Stimulated activated CD4-positive, alpha-beta T cell treated with anti-CD3 and anti-CD28 coated beads, Interleukin-1b, Interleukin-23, amount 100 ng/mL, for 4 hours (primary cell): ENCODE measurements at places on chromosomes 2 and 18.

- DNase-seq = no peak
These were observed 3.8 kb downstream of the COL4A4 start for GRCh38 chr2:227160164-227160563.

DNA sequence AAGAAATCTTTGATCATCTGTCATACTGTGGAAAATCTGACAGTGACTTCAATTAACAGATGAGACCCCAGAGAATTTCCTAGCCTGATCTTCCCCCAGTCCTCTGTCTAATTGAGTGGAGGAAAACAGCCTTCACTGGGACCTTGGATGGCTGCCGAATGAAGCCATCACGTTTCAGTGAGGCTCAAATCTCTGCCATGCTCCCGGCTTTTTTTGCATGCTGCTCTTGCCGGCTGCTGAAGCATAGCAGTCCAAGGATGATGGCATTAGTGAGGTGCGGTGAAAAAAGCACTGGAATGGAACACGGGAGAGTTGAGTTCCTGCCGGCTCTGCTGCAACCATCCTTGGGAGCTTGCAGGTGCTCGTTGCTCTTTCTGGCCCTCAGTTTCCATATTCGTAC is 430.5 kb downstream of the SLC4A3 start:
- no peak for DNase-seq

DNA sequence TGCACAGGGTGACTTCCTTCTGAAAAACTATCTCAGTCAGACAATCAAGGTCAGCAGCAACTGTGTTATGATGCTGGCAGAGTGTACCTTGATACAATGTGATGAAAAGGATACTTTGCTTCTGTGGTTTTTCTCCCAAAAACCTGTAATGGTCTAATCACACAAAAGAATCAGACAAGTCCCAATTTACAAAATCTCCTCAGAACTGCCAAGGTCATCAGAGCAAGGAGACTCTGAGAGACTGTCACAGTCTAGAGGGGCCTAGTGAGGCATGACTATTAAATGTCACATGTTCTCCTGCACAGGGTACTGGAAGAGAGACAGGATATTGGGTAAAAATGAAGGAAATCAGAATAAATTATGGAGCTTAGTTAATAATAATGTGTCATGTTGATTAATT is 185.4 kb downstream of the ST6GAL2 start:
- DNase-seq = no peak

GRCh38 chr2:234725528-234726264 is 226.1 kb upstream of the SH3BP4 start:
- no peak for DNase-seq

DNA sequence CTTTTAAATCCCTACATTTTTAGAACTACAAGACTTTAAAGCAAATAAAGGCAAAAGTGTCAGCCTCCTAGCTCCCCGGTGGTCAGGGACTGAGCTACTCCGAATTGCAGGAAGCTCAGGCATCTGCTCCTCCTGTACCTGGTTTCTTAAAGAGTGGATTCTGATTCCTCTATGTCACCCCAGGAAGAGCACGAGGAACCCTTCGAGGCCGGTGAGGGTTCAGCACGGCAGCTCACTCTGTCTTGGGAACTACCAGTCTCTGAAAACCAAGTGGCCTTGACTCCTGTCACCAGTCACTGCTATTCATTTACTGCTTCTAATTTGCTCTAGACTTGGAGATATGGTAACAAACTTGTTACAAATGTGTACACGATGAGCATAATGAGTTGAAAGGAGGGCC is 2.3 kb downstream of the PER2 start:
- no peak for DNase-seq

- no peak for DNase-seq
These were observed 15.3 kb downstream of the SGPP2 start for GRCh38 chr2:222439692-222440091.

DNA sequence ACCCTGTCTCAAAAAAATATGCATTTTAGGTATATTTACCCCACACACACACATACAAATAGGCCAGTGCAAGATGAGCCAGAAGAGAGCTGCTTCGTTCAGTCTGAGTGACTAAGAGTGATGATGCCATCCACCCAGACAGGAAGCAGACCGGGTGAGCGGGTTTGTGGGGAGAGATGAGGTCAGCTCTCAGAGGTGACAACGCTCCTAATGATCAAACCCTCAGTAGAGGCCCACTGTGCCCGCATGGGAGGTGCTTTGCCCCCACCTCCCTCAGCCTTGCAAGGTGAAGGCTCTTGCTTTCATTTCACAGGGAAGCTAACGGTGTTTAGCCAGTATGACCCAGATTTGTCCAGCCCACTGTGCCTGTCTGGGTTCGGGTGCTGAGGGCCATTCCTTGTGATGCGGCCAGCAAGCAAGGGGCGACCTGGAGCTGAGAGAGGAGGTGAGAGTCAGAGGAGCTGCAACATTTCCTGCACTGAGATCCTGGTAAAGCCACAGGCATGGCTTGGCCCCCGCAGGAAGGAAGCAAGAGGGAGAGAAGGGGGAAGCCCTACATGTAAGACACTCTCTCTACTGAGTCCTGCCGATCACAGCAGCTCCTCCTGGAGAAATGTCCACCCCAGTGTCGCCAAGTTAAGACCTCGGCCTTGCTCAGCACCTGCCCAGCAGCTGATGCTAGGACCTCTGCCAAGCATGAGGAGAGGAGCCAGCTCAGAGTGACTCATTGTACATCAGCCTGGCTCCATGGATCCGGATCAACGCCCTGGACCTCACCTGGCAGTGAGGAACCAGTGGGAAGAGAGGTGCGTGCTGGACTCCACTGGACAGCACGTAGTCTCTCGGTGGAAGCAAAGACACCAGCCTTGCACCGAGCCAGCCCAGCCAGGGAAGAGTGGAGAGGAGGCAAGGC is 37.0 kb downstream of the NIFK start:
- peak; percentile 57 for DNase-seq

DNA sequence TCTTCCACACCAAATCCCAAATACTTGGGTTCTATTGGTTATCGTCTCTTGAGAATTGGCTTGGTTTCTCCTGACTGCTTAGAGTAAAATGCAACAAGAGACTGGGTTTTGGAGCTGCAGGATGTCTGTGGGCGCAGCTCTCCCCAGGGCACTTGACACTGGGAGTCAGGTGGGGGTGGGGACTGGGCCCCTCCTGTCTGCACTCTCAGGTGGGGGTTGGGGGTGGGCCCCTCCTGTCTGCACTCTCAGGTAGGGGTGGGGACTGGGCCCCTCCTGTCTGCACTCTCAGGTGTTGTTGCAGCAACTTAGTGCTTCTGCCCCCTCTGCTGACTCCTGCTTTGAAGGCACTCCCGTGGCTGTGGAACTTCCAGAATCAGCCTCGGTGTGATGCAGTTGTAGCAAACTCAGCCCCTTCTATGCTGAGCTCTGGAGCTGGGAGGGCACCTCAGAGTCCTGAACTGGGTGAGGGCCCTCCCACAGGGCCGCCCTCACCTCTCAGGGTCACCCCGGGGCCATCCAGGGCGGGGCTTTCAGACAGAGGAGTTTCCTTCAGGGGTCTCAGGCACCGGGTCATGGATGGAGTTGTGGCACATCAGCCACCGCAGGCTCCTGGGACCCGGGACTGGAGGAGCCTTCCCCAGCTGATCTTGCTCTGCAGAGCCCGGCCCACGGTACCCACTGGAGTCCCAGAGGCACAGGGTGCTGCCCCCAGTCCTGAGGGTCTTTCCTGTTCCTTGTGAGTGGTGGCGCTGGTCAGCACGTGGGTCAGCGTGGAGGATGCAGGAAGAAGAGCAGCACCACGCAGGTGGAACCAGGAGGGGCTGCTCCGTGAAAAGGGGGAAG is 22.9 kb upstream of the CIDEA start:
- DNase-seq = no peak

GRCh38 chr18:59802031-59802430 is 97.8 kb upstream of the PMAIP1 start:
- DNase-seq = no peak

DNA sequence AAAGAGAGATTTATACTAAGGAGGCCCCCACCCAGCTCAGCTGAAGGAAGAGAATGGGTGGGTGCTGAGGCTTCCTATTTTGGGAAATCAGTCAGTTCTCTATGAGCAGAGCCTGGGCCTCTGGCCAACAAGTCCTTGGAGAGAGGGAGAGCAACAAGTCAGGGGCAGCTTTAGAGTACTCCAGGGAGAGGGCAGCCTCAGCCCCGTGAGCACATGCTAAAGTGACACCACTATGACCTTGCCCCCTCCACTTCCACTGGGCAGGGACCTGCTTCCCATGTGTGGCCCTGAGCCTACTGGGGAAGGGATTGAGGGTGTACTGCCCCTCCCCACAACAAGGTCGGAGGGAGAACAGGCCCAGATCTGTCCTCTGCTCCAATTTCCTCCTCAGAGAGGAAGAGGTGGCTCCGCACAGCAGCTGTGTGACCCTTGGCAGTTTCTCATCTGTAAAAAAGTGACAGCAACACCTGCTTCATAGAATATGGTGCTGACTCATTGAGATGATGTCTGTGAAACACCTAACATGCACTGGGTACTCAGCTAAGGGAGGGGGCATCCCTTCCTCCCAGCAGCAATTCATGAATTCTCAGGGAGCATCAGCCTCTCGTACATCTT is 72.9 kb downstream of the CLHC1 start:
- DNase-seq = no peak

GRCh38 chr18:55138401-55138800 is 179.1 kb upstream of the CCDC68 start:
- no peak for DNase-seq

DNA sequence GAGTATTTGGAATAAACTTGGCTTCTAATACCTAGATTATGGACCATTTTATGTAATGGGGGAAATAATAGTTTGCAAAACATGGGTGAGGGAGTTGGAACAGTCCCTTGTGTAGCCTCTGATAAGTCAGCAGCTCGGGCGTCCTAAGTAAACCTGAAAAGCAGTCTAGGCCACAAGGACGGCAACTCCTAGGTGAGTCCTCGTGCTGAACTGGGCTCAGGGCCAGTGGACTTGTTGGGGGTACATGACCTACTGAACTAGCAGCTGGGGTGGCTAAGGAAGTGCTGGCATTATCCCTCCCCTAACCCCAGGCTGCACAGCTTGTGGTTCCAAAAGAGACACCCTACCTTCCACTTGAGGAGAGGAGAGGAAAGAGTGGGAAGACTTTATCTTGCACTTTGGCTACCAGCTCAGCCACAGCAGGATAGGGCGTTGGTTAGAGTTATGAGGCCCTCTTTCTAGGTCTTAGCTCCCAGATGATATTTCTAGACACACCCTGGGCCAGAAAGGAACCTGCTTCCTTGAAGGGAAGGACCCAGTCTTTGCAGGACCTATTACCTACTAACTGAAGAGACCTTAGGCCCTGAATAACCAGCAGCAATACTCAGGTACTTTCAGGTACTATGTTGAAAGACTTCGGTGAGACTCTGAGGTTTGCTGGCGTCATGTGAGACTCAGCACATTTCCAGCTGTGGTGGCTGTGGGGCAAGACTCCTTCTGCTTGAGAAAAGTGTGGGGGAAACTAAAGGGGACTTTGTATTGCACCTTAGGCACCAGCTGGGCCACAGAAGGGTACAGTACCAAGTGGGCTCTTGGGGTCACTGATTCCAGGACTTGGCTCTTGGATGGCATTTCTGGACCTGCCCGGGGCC is 71.0 kb downstream of the AQP4 start:
- DNase-seq = no peak

- DNase-seq = no peak
These were observed 48.1 kb upstream of the DYNC2LI1 start for GRCh38 chr2:43725711-43726246.

DNA sequence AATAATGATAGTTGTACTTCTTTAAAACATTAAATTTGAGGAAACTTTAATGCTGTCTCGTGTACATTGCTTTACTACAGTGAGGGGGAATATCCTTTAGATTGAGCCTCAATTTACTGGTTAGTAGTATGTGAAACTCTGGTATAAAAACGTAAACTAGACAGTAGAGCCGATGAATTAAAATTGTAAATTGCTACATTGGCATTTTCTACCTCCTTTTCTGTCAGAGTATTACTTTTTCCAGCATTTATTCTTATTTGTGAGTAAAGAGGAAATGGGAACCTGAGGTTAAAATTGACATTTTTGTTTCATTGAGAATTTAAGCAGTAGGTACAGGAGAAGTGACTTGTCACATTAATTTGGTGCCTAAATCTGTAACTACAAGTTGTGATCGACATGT is 128.2 kb downstream of the MIB1 start:
- no peak for DNase-seq

DNA sequence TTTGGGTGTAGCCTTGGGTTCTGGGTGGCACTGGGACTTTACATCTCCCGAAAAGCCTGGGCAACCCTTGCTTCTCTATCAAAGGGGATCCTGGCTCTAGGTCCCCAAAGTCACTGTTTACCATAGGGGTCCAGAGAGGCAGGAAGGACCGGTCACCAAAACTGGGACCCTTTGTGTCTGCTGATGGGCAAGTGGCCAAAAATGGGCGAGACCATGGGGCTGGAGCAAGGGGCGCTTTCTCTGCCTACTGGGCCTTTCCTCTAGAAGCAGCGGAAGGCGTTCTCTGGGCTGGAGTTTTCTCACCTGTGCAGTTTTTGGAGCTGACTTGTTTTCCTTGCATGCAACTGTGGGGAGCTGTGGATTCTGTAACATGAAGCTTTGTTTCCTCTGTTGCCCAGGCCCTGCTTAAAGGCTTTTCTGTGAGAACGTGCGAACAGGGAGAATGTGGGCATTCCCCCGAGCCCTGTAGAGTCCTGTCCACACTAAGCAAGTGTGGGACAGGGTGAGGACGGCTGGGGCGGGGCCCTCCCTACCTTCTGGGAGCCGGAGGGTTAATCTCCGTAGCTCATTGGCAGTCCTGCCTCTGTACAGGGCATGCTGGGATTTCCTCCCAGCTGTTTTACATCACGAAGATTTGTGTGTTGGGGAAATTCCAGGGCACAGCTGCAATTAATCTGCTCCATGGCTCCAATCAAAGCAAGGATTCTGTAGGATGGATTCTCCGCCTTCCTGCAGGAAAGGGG is 50.2 kb downstream of the TGOLN2 start:
- no peak for DNase-seq

GRCh38 chr2:224574423-224575084 is 10.6 kb downstream of the CUL3 start:
- no peak for DNase-seq

DNA sequence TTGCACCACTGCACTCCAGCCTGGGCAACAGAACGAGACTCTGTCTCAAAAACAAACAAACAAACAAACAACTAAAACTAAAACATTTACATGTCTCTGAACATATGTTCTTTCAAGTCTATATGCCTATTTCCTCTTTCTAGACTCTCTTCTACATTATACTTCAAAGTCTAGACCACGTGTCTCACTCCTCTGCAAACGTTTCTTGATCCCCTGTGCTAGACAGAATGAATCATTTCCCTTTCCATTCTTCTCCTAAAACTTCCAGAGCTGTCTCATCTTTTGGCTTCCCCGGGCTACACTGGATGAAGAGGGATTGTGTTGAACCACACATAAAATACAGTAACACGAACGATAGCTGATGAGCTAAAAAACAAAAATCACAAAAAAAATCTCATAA is 67.1 kb downstream of the BAZ2B start:
- no peak for DNase-seq

DNA sequence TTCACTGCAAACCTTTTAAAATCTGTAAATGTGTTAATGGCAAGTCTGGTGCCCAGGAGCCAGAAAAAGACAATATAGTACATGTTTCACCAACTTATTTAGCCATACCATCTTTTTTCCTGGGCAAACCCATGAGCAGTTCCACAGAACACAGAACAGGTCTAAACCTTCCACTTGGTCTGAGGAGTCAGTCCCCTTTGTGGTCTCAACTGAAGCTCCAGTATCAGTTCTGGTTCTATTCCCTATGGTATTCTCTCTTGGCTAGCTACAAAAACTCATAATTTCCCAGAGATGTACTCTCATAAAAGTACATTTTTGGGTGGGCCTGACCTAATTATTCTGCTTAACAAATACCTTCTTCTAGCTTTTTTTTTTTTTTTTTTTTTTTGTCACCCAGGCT is 31.2 kb downstream of the STK17B start:
- no peak for DNase-seq
